ENCODE measurements at places on chromosomes 3 and 15.

- no peak for DNase-seq
Observed at GRCh38 chr3:53162672-53163443, 1.8 kb downstream of the PRKCD start.

GRCh38 chr3:120102674-120103073 is 8.4 kb upstream of the GSK3B start:
- DNase-seq, result peak; percentile 11

GRCh38 chr3:64187065-64187959 is 38.0 kb downstream of the PRICKLE2 start:
- no peak for DNase-seq

DNA sequence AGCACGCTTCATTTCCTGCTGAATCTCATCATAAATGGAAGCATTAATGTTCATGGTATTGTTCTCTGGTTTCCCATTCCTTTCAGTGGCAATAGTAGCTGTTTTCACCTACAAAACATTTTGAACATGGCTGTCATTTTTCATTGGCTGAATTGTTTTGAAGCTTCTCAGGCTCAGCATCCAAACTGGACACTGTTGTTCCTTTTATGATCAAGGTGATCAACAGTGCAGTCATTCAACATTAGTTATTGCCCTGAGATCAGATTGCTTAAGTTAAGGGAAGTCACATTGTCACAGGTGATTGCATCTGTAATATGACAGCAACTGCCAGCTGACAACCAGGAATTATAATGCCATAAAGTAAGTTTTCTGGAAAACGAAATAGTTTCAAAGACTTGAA is 46.9 kb downstream of the SATB1 start:
- no peak for DNase-seq

DNA sequence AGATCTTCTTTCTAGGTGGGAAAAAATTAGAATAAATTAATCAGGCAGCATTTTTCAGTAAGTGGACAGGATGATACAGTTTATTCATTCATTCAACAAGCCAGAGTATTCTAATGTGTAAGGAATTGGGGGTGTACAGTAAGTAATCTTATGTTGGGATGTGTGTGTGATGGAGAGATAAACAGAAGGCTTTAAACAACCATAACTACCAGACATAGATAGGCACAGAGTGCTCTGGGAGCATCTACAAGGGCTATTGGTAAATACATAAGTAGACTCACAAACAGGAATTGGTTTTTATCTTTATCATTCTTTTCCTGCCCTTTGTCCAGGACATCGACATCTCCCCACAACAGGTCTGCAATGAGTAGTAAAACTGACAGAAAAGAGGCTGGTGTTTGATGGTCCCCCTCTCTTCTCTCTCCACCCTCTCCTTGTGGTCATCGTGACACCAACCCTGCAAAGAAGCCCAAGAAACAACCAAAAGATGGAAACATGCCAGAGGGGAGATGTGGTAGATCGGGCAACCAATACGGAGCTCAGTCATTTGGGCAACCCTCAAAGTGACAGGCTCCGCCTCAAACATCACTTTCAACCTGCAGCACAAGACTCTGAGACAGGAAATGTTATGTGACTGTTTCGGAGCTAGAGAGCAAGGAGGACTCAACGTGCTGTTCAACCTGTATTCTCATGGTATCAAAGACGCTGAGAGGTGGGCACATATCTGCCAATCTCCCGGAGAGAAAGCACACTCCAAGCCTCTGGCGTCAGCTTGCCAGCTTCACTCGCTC is 28.7 kb upstream of the B3GNT5 start:
- DNase-seq, result no peak

DNA sequence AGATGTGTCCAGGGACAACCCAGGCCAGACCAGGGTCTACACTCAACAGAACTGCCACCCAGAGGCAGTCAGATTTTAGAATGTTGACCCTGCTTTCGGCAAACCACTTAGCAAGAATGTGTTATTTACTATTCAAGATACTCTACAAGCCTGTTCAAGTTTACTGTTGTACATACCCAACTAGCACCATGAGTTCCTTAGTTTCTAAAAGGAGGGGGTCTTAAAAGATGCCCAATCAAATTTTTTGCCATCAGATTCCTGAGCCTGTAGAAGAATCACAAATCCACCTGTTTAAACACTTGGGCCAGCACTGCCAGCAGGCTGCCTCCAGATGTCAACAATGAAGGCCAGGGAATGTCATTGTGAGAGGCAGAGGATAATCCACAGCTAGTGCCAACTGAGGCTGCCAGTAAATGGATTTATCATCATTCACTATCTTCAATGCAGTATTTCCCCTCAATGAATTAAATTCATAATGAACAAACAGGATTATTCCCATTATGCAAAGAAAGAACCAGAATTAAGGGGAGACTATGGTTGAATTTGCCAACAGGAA is 43.5 kb upstream of the SNRPA1 start:
- DNase-seq, result no peak

- no peak for DNase-seq
Observed at GRCh38 chr3:171116365-171116764, 89.8 kb upstream of the SLC2A2 start.

DNA sequence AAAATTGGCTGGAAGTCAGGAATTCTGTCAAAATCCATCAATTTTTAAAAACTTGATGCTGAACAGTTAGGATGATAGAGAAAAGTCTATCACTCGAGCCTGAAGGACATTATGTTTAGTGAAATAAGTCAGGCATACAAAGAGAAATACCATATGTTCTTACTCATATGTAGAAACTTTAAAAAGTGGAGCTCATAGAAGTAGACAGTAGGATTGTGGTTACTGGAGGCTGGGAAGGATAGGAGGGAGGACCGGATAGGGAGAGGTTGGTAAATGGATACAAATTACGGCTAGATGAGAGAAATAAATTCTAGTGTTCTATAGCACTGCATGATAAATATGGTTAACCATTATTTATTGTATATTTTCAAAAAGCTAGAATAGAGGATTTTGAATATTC is 389.5 kb upstream of the RASGRP1 start:
- DNase-seq, result no peak

DNA sequence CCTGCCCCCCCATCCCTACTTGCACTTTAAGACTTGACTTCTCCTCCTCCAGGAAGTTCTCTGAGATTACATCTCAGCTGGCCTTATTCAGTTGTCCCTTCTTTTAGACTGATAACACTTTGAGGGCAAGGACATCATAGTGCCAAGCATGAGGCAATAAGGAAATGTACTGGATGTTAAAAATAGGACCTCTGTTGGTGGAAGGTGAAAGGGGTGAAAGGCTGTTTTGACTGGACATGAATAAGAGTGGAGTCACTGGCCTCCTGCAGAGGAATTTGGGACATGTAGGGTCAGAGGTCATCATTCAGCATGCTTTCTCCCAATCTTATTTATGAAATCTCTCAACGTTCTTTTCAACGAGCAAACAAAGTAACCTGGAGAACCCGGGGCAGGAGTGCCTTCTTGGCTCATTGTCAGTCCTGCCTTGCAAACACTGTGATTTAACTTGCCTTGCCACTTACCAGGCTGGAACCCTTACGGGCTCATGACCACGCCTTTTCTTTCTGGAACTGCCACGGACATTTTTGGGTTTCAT is 38.6 kb downstream of the TRIM71 start:
- DNase-seq, result no peak

DNA sequence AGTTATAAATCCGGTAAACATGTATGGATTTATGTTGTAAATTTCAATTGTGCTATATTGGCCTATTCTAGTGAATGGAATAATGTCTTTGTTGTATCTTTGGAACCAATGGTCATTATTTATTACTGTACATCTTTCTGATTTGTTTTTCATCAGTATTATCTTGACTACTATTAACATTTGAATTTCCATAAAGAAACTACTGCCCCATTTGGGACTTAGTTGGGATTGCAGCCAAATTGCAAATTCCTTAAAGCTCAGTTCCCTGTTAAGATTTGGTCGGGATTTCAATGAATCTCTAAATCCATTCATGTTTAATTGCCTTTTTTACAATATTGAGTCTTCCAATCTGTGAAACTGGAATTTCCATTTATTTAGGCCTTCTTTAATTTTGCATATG is 822.4 kb upstream of the CADM2 start:
- DNase-seq, result no peak

- peak; percentile 41 for DNase-seq
Observed at GRCh38 chr3:160986069-160986468, 119.1 kb downstream of the B3GALNT1 start.

GRCh38 chr3:50123394-50124051 is 31.6 kb upstream of the SEMA3F start:
- no peak for DNase-seq

- no peak for DNase-seq
Observed at GRCh38 chr3:18716821-18717220, 291.7 kb upstream of the SATB1 start.

DNA sequence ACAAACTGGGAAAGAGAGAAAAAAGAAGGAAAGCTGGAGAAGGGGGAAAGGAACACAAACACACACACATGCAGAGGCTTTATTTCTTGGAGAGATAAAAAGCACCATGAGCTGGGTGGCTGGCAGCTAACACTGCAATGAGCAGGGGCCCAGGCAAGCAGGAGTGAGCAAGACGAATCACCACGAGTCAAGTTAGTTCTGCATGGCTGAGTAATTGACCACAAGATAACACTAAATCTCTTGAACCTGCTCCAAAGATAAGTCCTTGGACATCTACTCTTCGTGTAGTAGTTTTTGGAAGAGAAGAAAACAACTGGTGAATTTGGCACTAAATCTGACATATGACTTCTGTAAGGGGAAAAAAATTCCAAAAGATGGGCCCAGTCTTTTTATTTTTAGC is 100.9 kb downstream of the MYO5A start:
- no peak for DNase-seq

- DNase-seq, result no peak
Observed at GRCh38 chr15:83358972-83359564, 74.6 kb upstream of the BNC1 start.

- no peak for DNase-seq
Observed at GRCh38 chr15:63839722-63840121, 6.0 kb upstream of the HERC1 start.

DNA sequence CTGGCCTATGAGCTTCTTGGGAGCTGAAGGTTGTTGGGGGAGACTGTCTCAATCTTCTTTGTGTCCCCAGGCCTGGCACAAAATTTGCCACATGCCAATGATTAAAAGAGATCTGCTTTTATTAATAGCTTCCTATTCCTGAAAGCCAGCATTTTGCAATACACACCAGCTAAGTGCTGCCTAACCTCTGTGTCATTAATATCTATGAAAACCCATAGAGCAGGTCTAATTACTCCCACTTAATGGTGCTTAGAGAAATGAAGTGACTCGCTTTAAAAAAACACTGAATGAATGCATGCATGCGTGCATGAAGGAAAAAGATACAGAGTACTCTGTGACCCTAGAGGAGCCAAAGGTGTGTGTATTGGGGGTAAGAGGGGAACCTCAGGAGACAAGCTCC is 55.0 kb downstream of the SLC6A1 start:
- DNase-seq, result no peak

GRCh38 chr3:102038477-102039142 is 189.3 kb downstream of the NFKBIZ start:
- no peak for DNase-seq

GRCh38 chr3:11006986-11007933 is 14.7 kb downstream of the SLC6A1 start:
- DNase-seq, result no peak

DNA sequence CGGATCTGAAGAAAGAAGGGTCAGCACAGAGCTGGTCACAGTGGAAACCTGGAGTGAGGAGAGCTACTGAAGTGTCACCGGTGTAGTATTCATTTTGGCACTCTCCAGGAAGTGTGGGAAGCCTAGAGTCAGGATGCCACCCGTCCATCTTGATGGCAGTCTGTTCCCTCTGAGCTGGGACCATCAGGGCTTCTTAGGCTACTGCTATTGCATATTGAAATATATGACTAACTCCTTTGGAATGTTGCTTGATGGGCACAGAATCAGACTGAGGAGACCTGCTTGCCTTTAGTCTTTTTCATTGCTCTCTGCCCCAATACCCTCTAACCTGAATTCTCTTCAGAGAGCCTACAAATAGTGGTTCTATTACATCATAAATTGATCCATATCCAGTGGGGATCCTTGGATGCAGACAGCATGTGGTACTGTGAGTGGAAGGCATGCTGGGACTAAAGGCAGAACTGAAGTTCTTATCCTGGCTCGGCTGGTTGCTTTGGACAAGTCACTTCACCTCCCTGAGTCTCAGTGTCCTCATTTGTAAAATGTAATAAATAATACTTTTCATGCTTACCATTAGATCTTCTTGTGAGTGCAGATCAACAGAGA is 143.5 kb downstream of the PDE8A start:
- DNase-seq, result no peak

DNA sequence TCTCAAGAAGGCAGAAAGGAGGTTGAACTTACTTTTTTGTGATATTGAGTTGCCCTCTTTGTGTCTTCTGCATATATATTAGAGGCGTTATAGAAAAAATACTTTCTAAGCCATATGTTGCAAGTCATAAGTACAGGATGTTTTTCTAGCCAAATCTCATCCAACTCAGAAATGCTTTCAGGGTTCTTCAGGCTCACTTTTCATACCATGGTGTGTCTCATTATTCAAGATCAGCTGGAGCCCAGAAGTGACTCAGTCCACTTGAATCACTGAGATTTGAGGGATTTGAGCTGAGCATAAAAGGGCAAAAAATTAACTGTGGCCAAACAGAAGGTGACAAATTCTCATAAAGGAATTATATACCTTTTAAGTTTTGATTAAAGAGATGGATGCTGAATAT is 157.3 kb downstream of the WNT5A start:
- no peak for DNase-seq

DNA sequence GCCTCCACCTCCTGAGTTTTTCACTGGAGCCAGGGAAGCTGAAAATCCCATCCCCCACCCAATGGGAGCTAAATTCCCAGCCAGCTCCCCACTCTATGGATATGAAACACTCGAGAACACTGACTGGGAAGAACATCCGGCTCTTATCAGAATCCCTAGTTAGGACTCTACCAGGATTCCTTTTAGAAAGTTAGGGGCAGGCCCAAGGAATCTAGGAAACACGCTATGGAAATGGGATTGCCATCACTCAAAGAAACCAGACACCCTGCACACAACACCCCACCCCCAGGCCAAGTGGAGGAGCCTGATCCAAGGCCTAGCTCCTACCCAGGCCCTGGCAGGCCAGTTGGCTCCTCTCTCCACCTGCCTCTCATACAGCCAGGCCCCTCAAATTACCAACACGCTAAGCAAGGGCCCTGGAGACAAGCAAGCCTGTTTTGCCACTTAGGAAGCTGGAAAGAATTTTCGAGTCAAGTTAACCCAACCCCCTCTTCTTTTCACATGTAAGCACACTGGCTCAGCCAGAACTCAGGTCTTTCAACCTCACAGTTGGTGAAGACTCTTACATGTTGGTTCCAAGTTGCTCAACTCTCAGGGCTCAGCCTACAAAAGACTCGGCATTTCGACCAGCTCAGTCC is 75.5 kb downstream of the RBPMS2 start:
- DNase-seq, result no peak

- no peak for DNase-seq
Observed at GRCh38 chr15:83732770-83733169, 78.8 kb downstream of the ADAMTSL3 start.

GRCh38 chr15:44802336-44802735 is 66.0 kb downstream of the TRIM69 start:
- DNase-seq, result no peak

DNA sequence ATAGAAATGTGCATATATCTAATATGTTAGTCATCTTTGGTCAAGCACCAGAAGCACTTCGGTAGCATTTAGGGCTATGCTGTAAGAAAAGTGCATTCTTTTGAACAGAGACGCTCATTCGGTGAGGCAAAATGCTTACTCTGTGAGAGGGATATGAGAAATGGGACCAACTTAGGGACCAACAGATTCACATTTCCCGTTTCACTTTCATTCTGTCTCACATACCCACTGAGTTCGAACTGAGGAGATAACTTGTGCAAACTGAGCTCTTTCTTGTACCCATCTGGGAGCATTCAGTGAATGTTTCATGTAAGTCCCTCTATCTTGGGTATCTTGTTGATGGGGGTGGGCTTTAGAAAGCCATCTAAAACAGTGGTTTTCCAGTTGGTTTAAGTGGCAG is 135.3 kb downstream of the FEZF2 start:
- DNase-seq, result no peak
